ENCODE measurements at places on chromosomes 1 and 21.

DNA sequence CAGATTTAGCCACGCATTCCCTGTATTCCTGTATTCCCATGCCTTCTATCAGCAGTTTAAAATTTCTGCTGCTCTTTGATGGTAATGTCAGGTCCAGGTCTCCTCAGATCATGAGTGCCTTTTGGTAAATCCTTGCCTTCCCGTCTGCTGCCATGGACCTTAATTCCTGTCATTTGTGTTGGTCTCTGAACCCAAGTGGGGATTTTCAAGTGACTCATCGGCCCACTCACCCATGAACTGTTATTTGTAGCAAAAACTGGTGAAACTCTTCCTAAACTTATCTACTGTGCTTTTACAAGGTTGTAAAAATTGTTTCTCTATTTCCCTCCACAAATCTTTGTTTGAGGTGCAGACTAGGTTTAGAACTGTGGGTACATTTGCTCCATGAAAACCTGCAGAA is 47.4 kb downstream of the ACTN2 start:
- no peak for DNase-seq

DNA sequence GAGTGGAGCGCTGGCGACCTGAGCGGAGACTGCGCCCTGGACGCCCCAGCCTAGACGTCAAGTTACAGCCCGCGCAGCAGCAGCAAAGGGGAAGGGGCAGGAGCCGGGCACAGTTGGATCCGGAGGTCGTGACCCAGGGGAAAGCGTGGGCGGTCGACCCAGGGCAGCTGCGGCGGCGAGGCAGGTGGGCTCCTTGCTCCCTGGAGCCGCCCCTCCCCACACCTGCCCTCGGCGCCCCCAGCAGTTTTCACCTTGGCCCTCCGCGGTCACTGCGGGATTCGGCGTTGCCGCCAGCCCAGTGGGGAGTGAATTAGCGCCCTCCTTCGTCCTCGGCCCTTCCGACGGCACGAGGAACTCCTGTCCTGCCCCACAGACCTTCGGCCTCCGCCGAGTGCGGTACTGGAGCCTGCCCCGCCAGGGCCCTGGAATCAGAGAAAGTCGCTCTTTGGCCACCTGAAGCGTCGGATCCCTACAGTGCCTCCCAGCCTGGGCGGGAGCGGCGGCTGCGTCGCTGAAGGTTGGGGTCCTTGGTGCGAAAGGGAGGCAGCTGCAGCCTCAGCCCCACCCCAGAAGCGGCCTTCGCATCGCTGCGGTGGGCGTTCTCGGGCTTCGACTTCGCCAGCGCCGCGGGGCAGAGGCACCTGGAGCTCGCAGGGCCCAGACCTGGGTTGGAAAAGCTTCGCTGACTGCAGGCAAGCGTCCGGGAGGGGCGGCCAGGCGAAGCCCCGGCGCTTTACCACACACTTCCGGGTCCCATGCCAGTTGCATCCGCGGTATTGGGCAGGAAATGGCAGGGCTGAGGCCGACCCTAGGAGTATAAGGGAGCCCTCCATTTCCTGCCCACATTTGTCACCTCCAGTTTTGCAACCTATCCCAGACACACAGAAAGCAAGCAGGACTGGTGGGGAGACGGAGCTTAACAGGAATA is 4.2 kb downstream of the TFAP2E start:
- no peak for DNase-seq

- no peak for DNase-seq
Measured at GRCh38 chr1:212554401-212554800, 54.2 kb upstream of the ATF3 start.

DNA sequence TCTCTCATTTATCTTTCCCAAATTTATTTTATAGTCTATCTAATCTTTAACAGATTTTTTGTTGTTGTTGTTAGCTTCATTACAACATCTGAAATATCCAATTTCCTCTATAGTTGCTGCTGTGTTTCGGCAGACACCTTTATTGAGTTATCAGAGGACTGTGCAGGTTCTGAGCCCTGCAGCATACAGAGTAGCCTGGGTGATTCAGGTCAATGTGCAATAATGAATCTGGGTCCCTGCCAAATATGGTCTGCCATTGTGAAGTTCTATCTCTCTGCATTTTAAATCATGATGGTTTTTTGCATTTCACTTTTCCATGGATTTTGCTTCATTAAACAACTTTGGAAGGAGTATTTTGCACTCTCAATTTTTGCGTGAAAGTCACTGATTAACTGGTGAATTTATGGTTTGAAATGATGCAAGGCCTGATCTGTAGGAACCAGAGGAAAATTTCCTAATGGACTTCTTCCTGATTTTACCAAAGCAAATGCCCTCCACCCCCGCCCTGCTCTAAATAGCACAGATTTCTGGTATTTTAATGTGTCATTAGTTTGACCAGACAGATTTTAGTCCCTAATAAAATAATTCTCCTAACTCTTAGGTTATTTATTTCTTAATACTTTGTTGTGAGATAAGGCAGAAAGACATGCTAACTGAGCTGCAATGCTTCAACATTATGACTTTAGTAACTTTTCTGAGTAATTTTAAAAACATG is 402.3 kb downstream of the PTBP2 start:
- DNase-seq = no peak

DNA sequence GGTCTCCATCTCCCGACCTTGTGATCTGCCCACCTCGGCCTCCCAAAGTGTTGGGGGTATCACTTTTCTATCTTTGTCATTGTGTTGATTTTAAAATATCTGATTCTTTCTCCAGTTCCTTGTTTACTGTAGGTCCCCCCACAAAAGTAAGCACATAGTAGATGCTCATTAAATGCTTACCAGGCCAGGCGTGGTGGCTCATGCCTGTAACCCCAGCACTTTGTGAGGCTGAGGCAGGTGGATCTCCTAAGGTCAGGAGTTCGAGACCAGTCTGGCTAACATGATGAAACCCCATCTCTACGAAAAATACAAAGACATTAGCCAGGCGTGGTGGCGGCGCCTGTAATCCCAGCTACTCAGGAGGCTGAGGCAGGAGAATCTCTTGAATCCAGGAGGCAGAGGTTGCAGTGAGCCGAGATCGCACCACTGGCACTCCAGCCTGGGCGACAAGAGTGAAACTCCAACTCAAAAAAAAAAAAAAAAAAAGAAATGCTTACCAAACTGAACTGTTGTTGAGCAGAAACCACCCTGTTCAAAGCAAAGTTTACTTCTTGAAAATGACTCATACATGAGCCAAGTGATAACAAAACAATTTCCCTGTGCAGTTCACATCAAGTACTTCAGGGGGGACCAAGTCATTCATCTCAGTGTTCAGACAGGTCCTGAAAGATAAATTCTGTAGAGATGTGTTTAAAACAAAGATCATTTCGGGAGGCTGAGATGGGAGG is 24.3 kb upstream of the NID1 start:
- no peak for DNase-seq

- no peak for DNase-seq
Measured at GRCh38 chr1:115714572-115715141, 53.9 kb downstream of the CASQ2 start.

GRCh38 chr1:31203215-31203614 is 36.5 kb downstream of the NKAIN1 start:
- DNase-seq = no peak

All from naive thymus-derived CD4-positive, alpha-beta T cell (primary cell).